ENCODE measurements at places on chromosomes 16 and 17.

DNA sequence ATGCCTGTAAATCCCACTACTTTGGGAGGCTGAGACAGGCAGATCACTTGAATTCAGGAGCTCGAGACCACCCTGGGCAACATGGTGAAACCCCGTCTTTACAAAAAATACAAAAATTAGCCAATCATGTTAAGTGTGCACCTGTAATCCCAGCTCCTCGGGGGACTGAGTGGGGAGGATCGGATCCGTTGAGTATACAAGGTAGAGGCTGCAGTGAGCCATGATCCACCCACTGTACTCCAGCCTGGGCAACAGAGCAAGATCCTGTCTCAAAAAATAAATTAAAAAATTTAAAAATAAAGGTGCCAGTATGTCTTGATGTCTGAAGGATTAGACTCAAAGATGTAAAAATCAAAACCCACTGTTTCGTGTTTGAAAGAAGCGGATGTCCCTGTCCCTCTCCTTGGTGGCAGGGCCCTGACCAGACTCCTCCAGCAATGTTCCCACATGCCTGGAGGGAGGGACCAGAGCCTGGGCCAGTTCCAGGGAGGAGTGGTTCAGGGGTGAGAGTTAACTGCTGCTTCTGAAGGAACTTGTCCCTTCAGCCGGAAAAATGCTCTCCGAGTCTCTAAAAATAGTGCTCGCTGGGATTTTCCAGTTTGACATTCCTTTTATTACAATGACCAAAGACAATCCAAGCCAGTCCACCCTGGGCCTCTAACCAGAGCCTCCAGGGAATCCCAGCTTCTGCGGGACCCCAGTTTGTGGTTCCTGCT, 9.4 kb upstream of the CMTM4 start:
- no peak for DNase-seq

- DNase-seq, result no peak
Measured at GRCh38 chr17:10748531-10749181, 18.8 kb upstream of the TMEM220 start.

- no peak for DNase-seq
Measured at GRCh38 chr16:3823427-3823826, 57.1 kb downstream of the CREBBP start.

GRCh38 chr16:87806261-87806640, 40.5 kb upstream of the KLHDC4 start:
- DNase-seq, result no peak

- DNase-seq, result no peak
Measured at GRCh38 chr16:89988951-89989350, 30.3 kb downstream of the DBNDD1 start.

DNA sequence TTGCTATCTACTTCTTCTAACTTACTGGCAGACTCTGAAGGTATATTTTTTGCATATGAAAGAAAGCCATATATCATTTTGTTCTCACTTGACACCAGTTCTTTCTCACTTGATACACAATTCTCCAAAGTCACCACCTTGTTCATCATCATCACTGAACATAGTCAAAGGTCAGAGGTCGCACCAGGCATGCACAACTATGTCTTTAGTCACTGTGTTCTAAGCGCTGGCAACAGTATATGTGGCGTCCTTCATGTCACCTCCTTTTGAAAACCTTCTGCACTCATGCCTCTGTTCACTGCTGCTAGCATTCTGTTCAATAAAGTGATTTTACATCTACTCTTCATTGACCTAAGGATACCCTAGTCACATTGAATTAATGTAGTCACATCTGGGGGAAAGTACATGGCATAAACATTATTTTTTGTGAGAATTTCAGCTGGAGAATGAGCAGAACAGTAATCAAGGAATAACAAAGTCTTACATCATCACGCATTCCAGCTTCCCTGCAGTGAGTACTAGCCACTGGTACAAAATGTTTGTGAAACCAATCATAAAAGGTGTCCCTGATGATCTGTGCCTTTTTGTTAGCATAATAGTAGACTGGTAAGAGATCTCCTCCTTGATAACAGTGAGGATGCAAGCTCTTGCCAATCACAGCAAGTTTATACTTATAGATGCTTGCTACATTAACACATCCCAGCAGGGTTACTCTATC, 20.5 kb upstream of the TBX4 start:
- no peak for DNase-seq

DNA sequence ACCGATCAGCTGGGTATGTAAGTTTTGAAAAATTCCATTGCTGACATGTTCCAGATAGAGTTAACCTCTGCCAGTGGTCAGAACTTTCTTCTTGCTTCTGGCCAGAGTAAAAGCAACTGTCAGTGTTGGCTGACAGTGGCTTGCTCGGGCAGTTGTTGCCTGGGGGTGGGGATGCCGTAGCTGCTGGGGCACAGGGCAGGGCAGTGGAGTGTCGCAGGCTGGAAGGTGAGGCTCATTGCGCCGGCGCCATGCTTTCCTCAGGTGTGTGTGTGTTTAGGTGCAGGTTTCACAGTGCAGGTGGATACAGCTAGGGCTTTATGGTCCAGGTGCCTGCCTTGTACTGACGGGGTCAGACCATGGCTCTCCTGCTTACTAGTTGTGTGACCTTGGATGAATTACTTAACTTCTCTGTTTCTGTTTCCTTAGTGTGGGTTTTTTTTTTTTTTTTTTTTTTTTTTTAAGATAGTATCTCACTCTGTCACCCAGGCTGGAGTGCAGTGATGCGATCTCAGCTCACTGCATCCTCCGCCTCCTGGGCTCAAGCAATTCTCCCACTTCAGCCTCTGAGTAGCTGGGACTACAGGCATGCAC, 156.4 kb downstream of the SNX29 start:
- DNase-seq, result no peak

- peak; percentile 25 for DNase-seq
Measured at GRCh38 chr16:2009791-2010510, at the start of gene ZNF598. TSS of gene ZNF598 (minus strand) at chr16:2009821.

- DNase-seq, result no peak
Measured at GRCh38 chr17:73265646-73266640, 4.3 kb upstream of the CPSF4L start.

DNA sequence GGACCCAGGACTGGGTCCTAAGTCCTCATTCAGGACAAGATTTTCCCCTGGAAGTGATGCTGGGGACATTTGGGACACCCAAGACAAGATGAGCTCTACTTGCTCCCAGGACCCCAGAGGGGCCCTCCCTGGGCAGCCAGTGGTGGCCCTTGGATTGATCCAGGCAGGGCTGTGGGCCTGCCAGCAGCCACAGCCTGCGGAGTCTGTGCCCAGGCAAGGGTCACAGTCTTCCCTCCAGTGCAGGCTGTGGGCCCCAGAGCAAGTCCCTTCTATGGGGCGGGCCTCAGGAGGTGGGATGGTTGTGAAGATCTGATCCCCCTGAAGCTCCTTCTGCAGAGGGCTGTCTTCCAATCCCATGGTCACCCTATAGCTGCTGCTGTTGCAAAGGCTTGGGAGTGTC, 12.6 kb downstream of the CA7 start:
- DNase-seq, result no peak

DNA sequence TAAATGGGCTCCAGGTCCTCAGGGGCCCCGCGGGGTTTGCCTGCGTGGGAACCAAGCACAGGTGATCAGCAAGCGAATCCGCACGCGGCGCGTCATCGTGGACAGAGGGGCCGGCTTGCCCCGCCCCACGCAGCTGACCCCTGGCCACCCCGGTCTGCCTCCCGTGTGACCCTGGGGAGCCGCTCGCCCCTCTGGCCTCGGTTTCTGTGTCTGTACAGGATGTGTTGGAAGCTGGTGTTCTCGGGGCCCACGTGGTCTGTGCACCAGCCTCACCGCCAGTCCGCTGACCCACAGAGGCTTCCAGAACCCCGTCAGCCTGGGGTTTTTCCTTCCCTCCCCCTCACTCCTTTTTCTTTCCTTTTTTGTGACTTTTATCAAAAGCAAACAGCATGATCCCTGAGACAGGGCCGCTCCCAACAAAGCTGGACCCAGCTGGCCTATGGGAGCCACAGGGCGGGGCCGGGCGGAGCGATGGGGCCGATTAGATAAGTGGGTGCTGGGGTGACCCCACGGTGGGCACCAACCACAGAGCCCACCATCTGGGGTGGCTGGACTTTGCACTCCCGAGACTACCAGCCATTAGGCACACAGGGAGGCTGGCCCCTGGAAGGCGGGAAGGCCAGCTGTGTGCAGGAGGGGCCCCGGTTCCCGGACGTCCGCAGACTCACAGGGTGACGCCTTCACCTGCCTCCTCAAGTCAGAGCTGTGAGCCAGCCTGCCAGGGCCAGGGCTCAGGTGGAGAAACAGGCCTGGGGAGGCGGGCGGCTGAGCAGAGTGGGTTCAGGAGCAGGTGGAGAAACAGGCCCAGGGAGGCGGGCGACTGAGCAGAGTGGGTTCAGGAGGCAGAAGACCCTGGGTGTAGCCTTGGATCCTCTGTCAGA, 56.0 kb downstream of the ZFPM1 start:
- no peak for DNase-seq

DNA sequence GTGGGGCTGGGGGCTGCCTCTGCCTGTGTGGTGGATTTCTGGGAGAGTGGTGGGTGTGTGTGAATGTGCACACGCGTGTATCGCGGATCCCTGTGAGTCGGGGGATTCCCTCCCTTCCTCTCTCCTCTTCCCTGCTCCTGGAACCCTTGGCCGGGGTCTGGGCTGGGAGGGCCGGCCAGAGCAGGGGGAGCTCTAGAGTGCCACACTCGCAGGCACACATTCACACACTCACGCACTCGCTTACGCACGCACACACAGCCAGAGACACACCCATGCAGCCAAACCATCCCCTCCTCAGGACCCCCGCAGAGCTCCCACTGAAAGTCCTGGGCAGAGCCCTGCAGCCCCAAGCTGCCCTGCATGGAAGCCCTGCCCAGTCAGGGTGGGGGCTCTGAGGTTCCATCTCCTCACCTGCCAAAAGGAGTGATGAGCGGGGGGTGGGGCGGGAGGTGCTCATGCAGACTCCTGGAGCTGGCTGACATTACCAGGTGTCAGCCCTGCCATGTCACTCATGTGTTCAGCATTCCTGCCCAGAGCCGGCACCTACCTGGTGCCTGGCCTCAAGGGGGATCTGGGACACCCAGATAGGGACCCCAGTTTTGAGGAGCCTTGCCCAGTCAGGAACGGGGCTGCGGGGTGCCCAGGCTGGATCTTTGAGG, 1.9 kb downstream of the NECAB2 start:
- no peak for DNase-seq

DNA sequence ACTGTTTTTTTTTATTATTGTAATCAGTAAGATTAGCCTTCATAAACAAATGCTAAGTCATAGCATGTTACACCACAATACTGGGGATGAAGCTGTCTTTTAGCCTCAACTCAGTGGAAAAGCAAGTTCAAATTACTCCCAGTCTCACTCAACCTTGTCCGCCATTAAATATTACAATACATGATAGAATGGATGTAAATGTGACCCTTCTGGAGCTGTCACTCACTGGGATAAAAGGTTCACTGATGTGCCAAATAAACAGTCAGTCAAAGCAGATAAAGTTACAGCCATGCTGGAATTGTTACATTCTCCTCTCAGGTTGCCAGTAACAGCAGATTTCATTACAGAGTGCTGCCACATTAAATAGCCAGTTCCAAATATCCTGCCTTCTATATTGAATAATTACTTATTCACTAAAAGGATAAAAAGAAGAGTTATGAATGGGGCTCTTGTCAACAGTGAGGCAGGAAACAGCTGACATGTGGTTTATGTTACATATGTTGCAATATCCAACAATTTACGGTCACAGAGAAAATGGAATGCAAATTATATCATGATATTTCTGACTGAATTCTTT, 53.4 kb downstream of the BRIP1 start:
- DNase-seq, result peak; percentile 36

Measured in SHP77 treated with DMSO at 0.1 percent for 48 hours (cell line).